GM23338 (cell line): ENCODE measurements at places on chromosomes 16 and 17. TPM values are rescaled to one million over a fixed set of nuclear protein-coding genes. Genes with fewer than 3 reads are reported as not detected.

The TMEM114 gene
- 0.52 TPM in 1 of 2 replicates, not detected in the other for total RNA-seq

The KRT14 gene
- not detected in 2 replicates for total RNA-seq

The HASPIN gene
- total RNA-seq, result 34.0 and 35.1 TPM in 2 replicates

The PSMC3IP gene
- 14.7 and 18.5 TPM in 2 replicates for total RNA-seq

The MED9 gene
- total RNA-seq, result 19.9 and 27.0 TPM in 2 replicates

The OR1A1 gene
- total RNA-seq, result not detected in 2 replicates

The CCDC57 gene
- 6.7 and 16.3 TPM in 2 replicates for total RNA-seq

The XAF1 gene
- not detected in 2 replicates for total RNA-seq

The PPM1E gene
- total RNA-seq, result 13.8 and 15.8 TPM in 2 replicates
